Fibroblast of skin of right quadriceps (primary cell): ENCODE measurements at places on chromosomes 1 and 21.

- no peak for DNase-seq
Measured at GRCh38 chr1:239997515-239998311, 94.0 kb upstream of the FMN2 start.

GRCh38 chr1:151419819-151420218 is 20.4 kb downstream of the PSMB4 start:
- no peak for DNase-seq

DNA sequence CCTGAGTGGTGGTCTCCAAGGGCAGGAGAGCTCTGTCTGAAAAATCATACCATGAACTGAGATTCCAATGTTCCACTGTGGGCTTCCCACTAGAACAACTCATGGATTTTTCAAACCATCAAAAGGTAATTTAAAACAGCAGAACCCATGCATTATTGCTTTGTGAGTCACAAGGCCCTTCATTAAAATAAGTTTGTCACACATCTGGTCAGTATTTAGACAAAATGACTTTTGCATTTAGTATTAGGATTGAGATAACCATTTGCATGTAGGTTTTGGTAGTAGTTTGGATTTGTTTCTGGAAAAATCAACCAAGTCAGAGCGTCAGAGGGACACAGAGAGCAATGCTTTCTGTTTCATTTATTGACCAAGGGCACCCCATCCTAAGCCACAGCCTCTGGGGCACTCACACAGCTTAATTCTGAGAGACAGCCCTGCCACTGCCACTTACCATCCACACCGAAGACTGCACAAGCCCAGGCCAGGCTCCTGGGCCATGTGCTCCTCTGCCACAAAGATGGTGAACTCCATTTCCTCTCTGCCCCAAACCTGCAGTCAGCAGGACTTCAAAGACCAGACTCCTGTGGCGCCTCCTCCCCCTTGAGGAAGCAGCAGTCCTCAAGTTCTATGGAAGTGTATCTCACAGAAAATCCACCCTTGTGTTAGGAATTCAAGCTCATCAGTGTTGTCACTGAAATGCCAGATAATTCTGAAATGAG is 132.6 kb upstream of the DUSP10 start:
- peak; percentile 84 for DNase-seq

DNA sequence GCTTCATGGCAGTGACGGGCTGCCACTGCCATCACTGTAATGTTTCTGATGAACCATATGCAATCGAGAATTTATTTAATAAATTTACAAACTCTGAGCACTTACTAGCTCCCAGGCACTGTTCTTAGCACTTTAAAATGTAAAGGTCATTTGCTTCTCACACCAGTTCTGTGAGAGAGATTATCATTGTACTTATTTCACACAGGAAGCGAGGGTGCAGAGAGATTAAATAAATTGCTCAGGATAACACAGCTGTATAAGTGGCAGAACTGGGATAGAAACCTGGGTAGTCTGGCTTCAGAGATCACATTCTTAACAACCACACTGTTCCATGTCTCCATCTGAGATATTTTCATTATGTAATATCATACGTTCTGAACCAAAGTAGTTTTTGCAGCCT is 119.9 kb downstream of the MAST2 start:
- DNase-seq, result no peak

GRCh38 chr21:39911286-39912199 is 44.3 kb downstream of the PCP4 start:
- DNase-seq, result no peak

- peak; percentile 88 for DNase-seq
Measured at GRCh38 chr1:230851291-230851691, 17.0 kb downstream of the C1orf198 start.

- DNase-seq, result peak; percentile 48
Measured at GRCh38 chr1:21099034-21099868, 77.4 kb downstream of the EIF4G3 start.

- no peak for DNase-seq
Measured at GRCh38 chr21:15820327-15820726, 90.5 kb downstream of the USP25 start.

DNA sequence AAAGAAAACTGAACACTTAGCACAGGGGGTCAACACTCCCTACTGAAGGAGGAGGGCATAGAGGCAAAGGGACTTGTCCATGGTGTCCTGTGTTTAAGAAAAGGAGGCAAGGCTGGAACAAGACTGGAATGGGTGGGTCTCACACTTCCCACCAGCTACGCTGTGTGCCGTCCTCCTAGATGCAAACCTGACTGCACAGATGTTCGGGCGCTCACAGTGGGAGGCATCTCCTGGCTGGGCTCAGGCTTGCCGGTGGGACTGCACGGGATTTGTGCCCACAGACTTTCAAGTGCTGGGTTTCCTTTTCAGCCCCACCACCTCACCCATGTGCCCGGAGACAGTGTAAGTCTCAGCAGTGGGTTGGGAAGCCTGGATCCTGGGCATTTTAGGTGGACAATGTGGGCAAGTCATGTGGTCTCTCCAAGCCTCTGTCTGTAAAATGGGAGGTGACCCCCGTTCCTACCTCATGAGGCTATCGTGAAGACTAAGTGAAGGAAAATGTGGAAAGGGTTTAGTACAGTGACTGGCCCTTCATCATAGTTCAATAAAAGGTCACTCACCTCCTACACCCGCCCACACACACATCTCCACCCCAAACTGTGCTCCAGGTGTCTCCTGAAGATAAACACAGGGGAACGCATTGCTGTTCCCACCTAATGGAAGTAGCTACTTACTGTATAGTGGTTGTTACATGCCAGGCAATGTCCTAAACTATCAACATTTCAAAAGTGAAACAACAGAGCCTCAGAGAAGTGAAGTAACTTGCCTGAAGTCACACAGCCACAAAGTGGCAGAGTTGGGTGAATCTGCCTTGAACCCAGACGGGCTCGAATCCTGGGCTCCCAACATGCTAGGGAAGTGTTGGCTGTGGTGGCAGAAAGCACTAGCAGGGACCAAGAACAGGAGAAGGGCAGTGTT is 36.0 kb downstream of the ATP1A1 start:
- DNase-seq, result no peak
